ENCODE measurements at places on chromosomes 3 and 15. TPM values are rescaled to one million over a fixed set of nuclear protein-coding genes. Genes with fewer than 3 reads are reported as not detected.

- DNase-seq = no peak
These were observed 71.9 kb downstream of the DCUN1D1 start for GRCh38 chr3:182908471-182908870.

The MESP2 gene
- polyA plus RNA-seq = 0.12 TPM

DNA sequence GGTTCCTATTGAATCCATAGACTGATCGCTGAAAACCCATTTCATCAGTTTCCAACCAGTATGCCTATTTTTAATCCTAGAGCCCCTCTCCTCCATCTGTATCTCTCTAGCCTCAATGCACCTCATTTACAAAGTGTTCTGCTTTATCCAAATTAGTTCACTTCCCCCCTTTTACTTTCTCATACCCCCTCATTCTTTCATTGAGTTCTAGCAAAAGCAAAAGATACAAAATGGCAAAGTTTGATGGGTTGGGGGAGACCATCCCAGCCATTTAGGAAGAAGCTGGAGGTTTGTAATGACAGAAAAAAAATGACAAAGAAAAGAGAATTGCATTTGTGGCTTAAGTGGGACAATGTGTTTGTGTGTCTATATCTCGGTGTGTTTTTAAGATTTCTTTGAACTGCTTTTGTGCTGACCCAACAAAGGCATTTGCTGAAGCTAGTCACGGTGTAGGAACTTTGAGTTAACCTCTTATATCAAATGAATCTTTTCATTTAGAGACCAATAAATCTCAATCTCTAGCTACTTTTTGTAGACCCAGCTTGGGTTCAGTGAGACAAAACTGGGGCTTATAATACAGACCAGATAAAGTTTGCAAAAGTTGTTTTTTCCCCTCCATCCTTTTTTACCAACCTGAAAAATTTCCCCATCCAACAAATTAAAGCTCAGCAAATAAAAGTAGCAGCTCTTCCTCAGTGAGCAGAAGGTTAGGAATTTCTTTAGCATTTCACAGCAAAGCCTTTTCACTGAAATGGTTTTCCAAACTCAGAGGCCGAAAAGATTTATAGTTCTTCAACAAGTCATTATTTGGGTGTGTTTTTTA, 18.7 kb downstream of the NR2F2 start:
- no peak for DNase-seq

GRCh38 chr3:107128946-107129345, 248.3 kb upstream of the CCDC54 start:
- DNase-seq = no peak

GRCh38 chr3:4575381-4575780, 82.2 kb downstream of the ITPR1 start:
- DNase-seq = no peak

The RETNLB gene
- polyA plus RNA-seq = not detected

The GFM1 gene
- polyA plus RNA-seq = 62.8 TPM

The GADL1 gene
- polyA plus RNA-seq = 1.1 TPM

DNA sequence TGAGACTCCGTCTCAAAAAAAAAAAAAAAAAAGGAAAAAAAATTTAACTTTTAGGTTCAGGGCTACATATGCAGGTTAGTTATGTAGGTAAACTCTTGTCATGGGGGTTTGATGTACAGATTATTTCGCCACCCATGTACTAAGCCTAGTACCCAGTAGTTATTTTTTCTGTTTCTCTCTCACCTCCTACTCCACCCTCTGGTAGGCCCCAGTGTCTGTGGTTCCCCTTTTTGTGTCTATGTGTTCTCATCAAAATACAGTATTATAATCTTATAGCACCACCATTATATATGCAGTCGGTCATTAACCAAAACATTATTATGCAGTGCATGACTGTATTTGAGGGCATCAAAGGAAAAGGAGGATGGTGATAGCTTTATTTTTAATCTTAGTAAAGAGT, 47.3 kb downstream of the CHP1 start:
- DNase-seq = no peak

DNA sequence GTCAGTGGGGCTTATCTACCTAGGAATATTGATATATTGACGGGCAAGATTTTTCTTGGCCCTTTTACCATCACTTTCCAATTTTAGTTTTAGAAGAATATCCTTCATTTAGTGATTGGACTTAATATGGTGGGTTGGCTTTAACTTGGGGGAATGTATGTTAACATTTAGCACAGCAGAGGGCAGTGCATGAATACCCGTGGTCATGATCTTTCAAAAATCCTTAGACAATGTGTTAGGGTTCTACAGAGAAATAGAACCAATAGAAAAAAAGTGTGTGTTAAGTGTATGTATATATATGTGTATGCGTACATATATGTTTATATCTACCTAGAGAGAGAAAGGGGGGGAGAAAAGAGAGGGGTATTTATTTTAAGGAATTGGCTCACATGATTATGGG, 36.9 kb downstream of the GPR171 start:
- DNase-seq = no peak

The FXR1 gene
- 235 TPM for polyA plus RNA-seq

DNA sequence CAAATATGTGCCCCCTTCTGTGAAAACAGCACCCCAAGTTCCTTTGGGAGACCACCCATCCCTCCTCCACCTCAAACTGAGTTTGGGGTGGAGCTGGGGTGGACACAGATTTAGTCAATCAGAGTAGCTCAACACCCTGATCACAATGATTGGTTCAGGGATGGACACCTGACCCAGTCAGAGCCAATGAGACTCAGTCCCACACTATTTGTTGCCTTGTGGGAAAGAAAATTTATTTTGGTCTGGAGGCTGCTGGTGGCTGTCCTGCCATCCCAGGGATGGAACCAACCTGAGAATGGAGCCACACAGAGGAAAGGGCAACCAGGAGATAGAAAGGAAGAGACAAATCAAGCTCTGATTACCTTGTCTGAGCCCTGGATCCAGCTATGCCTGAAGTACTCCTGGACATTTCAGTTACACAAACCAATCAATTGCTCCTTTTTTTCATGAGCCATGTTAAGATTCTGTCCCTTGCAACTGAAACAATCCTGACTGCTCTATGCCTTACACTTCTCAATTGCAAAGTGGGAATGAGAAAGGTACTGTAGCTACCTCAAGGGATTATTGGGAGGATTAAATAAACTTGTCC, 10.6 kb downstream of the DNASE1L3 start:
- no peak for DNase-seq

DNA sequence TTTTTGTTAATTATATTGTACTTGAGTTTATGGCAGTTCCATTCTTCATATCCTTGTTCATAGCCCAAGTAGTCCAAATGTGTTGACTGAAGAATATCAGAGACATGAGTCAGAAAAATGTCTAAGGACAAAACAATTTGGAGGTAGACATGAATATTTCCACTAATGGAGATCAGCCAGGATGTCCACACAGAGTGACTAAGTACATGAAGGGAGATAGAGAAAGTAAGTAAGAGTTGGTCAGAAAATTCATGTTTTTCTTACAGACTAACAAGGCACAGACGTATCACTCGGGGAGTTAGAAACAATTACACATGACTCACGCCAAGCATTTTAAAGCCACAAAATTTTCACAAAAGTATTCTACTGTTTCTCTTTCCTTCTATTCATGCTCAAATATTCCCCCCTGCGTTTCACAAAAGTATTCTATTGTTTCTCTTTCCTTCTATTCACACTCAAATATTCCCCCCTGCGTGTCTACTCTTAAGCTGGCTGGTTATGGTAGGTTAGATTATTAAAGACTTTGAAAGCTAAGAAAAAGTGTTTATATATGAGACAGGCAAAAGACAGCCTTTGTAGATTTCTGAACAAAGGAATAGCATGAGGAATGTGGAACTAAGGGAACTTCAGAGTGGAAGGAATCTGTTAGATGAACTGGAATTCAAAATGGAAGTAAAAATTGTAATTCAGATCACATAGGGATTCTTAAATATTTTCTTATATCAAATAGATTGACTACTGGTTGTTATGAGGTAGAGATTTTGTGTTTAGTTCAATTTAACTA, 648.7 kb upstream of the CCDC54 start:
- DNase-seq = no peak

The CCR3 gene
- polyA plus RNA-seq = 0.35 TPM

The SERP1 gene
- polyA plus RNA-seq = 150 TPM

DNA sequence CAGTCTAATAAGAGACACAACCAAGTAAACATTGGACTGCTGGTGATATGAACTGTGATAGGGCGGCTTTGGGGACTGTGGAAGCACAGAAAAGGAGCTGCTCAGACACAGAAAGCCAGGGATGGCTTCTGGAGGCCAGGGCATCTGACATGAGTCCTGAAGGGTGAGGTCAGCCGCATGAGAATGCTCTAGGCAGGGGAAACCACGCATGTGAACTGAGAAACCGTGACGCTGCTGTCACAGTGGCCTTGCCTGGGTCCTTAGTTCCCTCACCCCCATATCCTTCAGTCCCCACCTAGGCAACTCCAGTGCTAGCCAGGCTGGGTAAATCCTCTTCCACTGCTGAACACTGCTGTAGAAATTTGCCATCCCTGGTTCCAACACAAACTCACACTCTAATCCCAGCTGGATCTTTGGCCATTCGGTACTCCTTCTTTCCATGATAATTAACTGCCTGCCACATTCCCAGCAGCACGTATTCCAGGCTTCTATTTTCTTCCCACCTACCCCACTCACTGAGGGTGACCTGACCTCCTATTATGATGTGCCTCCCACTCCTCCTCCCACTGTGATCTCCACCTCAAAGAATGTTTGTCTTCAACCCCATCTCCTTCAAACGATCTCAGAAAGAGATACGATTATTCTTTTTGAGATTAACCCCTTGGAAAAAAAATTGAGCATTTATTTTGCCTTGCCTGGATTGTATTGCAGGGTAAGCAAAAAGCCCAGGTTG, 31.4 kb downstream of the CRYGS start:
- DNase-seq = no peak

GRCh38 chr15:42155546-42156242, 742 bp downstream of the PLA2G4F start:
- DNase-seq = peak; percentile 44

- DNase-seq = peak; percentile 80
These were observed at the start of gene ABI3BP for GRCh38 chr3:100993309-100993708. TSS of gene ABI3BP (minus strand) at chr3:100993421. CDS start at chr3:100993384, 37 bp downstream.

The GRIP2 gene
- polyA plus RNA-seq = 0.60 TPM

The STRIT1 gene
- not detected for polyA plus RNA-seq

The PDZRN3 gene
- 70.1 TPM for polyA plus RNA-seq

DNA sequence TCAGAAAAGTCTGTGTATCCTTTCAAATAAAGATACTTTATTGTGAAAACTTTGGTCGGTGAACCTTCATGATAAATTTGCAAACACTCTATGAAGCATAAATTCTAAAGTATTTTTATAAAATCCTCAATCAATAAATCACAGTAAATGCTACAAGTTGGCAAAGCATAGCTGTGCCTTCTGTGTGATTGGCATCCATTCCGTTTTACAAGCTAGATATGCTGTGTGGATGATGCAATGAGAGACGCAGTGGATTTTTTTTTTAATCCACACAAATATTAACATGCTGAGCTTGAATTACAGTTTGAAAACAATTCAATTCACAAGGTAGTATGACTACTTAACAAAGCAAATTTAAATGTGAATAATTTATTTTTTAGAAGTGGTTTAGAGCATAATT, 937.2 kb downstream of the ZPLD1 start:
- no peak for DNase-seq

- DNase-seq = no peak
These were observed 451.6 kb upstream of the SEMA6D start for GRCh38 chr15:47265686-47266085.

DNA sequence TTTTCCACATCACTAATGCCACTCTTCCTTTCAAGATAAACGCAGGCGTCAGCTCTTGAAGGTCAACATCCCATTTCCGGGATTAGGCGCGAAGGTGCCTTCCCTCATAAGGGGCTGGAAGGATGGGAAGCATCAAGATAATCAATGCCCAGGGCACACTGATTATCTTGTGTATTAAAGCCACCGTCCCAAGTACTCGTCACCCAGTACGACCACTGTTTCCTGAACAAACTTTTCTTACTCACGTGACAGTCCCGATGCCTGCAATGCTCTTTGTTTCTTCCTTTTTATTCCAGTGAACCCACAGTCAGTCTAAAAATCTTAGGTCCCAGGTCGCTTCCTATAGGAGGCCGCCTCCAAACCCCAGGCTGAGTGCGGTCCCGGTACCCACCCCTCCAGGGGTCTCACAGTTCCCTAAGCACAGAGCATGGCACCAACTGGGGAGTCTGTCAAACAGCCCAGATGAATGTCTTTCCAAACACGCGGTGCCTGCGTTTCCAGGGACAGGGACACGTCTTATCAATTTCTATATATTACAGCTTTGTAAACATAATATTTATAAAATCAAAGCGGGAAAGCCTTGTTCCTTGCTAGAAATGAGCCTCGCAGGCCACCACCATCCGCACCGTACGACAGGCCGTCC, 589 bp downstream of the ANAPC13 start:
- no peak for DNase-seq

DNA sequence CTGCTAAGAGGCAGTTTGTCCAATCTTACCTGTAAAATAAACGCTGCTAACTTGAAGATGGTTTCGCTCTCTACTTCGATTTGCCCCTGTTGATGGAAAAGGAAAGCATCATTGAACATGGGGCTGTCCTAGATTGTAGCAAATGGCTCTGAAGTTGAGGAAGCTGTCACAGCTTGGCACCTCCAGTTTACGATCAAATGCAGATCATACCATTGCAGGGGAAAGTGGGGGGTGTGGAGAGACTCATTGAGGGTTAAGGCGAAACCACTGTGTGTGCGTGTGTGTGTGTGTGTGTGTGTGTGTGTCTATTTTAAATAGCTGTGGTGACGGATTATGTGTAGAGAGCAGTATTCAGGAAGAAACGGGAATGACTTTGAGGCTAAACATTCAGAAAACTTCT, 127.6 kb upstream of the LMOD3 start:
- peak; percentile 42 for DNase-seq

- no peak for DNase-seq
These were observed 43.6 kb downstream of the C2CD4B start for GRCh38 chr15:62121273-62122015.

DNA sequence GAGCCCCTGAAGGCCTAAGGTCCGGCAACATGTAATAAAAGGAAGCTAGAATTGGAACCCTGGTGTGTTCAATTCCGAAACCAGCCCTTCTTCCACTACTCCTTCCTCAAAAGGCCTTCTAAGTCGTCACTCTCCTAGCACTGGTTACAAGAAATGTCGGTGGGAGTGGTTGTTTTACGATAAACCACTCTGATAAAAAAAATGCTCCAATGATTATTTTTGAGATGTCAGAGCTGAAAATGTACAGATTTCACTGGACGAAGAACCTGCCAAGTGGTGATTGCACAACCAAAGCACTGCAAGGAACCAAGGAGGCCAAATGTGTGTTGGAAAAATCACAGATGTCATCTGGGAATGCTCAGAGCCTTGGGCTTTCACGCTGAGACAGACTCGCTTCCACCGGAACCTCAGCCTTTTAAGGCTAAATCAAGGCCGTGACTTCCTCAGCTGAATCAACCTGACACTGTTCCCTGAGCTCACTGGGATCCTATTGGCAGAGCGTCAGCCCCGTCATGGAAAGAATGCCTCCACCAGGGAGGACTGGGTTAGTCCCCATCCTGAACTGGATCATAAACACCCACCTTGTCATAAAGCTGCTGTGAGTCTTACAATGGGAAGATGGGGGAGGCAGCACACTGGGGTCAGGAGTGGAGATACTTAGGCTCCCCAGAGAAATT, 108.1 kb upstream of the THBS1 start:
- DNase-seq = peak; percentile 97

The CSPG4 gene
- 22.6 TPM for polyA plus RNA-seq
